ENCODE measurements at places on chromosomes 1 and 21. TPM values are rescaled to one million over a fixed set of nuclear protein-coding genes. Genes with fewer than 3 reads are reported as not detected.
A peak's percentile ranks its signal among the peaks of the same experiment; 100 is the strongest.

GRCh38 chr1:35507947-35508346 is 49.3 kb downstream of the KIAA0319L start:
- DNase-seq = no peak

DNA sequence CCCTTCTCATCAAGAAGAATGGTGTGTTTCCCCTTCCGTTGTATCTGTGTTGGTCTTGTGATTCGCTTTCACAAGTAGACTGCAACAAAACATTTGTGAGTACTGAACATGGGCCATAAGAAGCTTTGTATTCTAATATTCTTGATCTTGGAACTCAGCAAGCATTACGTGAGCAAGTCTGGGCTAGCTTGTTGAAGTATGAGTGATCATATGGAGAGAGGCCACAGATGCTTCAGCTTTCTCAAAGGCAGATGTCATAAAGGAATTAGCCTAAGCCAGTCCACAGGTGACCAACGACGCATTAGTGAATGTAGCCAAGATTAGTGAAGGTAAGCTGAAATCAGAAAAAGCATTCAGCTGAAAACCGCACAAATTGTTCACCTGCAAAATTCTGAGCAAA is 609.6 kb upstream of the NEGR1 start:
- DNase-seq = no peak

GRCh38 chr1:79777481-79778219 is 771.1 kb upstream of the ADGRL4 start:
- no peak for DNase-seq

- no peak for DNase-seq
Measured at GRCh38 chr1:209802780-209803152, 3.2 kb downstream of the IRF6 start.

DNA sequence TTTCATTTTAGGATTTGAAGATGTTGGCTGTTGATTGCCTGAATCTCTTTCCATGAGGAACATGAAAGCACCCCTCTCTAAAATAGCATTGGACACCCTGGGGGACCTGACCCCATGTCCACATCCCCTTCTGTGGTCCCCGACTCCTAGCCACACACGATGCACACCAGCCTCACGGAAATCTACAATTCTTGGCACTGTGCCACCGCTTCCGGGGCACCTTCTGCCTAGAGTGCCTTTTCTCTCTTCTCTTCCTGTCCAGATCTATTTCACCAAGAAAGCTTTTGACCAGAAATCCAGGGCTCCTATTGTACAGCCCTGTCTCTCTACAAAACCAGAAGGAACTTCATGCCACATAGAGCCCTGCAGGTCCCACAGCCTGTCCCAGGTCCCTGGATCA is 50.3 kb downstream of the MYSM1 start:
- peak; percentile 15 for DNase-seq

DNA sequence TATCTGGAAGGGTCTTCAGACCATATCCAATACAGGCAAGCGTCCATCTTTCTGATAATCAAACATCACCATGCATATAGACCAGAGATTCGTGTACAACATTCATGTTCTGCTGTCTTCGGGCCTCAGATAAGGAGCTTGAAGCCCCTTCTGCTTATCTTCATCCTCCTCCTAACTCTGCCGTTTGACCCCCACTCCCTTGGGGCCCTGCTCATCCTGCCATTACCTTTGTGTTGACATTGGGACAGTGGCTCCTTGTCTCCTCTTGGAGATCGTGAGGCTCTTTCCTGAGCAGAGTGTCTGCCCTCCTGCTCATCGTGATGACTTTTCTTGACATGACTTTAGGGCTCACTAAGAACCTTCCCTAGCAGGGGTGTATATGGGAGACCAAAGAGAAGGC is 37.3 kb downstream of the ACTL8 start:
- DNase-seq = no peak

DNA sequence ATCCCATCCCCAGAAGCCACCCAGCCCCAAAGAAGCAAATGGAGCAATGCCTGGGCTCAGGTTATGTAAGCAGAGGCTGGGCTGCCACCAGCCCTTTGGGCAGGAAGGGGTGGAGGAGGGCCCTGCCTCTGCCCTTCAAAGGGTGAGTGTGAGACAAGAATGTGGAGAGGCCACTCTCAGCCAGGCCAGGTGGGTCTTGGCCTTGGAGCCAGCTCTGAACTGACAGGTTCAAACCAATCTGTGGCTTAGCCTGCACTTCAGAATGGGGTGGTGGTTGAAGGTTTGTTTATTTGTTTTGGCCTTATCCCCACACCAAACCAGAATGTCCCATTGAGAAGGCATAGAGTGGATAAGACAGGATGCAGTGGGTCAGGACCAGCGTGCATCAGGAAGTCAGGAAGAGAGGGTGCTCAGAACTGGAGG is 29.8 kb downstream of the C1orf116 start:
- no peak for DNase-seq

GRCh38 chr1:53350853-53351767 is 23.2 kb upstream of the LRP8 start:
- DNase-seq = no peak

Gene PFKFB2
- total RNA-seq = 1.1 TPM

DNA sequence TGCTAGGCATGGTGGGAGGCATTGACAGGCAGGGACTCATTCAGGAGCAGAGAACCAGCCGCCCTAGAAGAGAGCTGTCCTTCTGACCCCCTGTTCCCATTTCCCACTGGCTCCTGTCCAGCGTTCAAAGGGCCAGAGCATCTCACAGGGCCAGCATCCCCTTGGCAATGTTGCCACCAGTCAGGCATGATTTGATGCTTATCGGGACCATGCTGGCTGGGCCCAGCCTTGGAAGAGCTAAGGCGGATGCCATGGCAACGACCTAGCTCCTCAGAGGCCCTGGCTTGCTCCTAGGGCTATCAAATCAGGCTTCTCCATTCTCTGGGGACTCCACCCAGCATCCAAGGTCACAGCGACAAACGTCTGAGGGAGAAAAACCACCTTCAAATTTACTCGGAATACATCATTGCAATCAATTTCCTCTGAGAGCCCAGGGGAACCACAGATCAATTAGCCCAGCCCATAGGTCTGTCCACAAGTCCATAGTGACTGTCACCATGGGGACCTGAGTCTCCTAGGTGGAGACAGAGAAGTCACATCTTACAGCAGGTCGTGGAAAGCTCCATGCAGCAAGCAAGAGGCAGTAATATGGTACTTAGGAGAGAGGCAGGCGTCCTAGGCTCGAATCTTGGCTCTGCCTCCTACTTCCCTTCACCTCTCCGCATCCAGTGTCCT is 14.1 kb upstream of the VWA5B1 start:
- DNase-seq = no peak

Gene RNF186
- total RNA-seq = not detected

GRCh38 chr1:151985768-151986167 is 7.9 kb downstream of the S100A10 start:
- no peak for DNase-seq

DNA sequence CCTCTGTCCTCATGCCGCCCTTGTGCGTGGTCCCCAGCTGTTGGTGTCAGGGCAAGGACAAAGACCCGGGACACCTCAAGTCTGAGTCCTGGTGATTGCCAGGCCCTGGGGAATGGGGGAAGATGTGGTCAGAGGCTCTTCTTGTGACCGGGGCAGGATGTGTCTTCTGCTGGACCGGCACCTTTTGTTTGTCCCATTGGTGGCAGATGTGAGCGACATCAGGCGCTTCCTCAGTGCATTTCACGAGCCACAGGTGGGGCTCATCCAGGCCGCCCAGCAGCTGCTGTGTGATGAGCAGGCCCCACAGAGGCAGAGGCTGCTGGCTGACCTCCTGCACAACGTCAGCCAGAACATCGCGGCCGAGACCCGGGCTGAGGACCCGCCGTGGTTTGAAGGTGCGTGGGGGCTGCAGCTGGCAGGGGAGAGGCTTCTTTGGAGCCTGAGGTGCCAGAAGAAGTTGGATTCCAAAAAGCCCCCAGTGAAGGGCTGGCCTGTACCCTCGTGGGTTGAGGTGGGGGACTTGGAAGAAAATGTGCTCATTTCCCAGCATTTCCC is 8.4 kb downstream of the DFFB start:
- DNase-seq = no peak

Gene TNFRSF18
- total RNA-seq = 47.8 TPM

Gene KCNA2
- 5.8 TPM for total RNA-seq

- DNase-seq = no peak
Measured at GRCh38 chr1:145795257-145795881, 28.5 kb downstream of the RNF115 start.

DNA sequence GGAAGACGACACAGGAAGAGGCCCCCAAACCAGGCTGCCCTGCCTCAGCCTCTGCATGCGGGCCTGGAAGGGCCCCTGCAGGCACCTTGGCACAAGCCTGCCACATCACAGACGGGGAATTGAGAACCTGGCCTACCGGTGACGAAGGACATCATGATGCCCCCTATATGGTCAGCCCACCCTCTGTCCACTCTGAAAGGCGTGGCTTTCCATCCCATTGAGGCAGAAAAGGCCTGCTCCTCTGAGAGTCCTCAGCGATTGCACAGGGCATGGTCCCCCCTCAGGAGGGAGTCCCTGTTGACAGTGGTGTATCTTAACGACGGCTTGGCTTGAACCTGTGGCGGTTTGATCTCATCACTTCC is 11.4 kb downstream of the KRTAP10-1 start:
- no peak for DNase-seq

Gene LORICRIN
- total RNA-seq = not detected

Gene NHLH1
- total RNA-seq = not detected

GRCh38 chr1:26459148-26459547 is 13.1 kb upstream of the HMGN2 start:
- no peak for DNase-seq

- DNase-seq = no peak
Measured at GRCh38 chr1:55696181-55696754, 481.1 kb upstream of the USP24 start.

Gene MPL
- total RNA-seq = 2.2 TPM

GRCh38 chr1:1602968-1603506 is 3.1 kb upstream of the FNDC10 start:
- no peak for DNase-seq

Gene IGSF21
- total RNA-seq = not detected

Gene ADCY10
- 0.10 TPM for total RNA-seq

GRCh38 chr1:2376931-2377672 is 14.3 kb downstream of the MORN1 start:
- DNase-seq = no peak

- DNase-seq = no peak
Measured at GRCh38 chr1:65762081-65762862, 30.4 kb upstream of the PDE4B start.

Gene AKIRIN1
- 97.9 TPM for total RNA-seq

DNA sequence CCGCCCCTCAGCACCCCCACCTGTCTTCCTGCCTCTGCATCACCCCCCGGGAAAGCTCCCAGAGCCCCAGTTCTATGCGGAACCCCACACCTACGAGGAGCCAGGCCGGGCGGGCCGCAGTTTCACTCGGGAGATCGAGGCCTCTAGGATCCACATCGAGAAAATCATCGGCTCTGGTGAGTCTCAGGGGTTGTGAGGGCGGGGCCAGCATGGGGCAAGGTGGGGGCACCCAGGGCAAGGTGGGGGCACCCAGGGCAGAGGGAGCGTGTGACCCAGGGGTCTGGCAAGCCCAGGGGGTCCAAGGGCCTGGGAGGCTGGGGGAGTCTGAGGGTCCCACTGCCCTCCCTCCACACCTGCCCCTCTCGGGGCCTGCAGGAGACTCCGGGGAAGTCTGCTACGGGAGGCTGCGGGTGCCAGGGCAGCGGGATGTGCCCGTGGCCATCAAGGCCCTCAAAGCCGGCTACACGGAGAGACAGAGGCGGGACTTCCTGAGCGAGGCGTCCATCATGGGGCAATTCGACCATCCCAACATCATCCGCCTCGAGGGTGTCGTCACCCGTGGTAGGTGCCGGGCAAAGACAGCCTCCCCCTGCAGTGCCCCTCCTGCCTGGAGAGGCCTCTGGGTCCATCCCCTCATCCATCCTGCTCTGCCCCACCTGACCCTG is 34.1 kb downstream of the EPHA8 start:
- DNase-seq = no peak

Gene A3GALT2
- not detected for total RNA-seq

DNA sequence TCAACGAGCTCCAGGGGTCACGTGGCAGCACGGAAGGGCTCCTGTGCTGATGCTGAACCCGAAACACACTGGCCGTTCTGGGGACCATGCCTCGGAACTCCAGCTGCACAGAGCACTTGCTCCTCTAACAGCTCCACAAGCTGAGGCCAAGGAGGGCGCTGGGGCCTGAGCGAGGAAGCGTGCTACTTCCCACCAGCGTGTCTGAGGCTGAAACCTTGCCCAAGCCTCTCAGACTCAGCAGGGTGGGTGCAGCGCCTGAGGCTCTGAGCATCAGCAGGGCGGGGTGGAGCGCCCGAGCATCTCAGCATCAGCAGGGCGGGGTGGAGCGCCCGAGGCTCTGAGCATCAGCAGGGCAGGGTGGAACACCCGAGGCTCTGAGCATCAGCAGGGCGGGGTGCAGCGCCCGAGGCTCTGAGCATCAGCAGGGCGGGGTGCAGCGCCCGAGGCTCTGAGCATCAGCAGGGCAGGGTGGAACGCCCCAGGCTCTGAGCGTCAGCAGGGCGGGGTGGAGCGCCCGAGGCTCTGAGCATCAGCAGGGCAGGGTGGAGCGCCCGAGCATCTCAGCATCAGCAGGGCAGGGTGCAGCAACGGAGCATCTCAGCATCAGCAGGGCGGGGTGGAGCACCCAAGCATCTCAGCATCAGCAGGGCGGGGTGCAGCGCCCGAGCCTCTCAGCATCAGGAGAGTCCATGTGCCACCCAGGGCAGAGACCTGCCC is 9.6 kb downstream of the WRAP73 start:
- DNase-seq = no peak

Gene SELL
- total RNA-seq = 370 TPM

- no peak for DNase-seq
Measured at GRCh38 chr1:206898089-206898914, 1.1 kb downstream of the IL24 start.

DNA sequence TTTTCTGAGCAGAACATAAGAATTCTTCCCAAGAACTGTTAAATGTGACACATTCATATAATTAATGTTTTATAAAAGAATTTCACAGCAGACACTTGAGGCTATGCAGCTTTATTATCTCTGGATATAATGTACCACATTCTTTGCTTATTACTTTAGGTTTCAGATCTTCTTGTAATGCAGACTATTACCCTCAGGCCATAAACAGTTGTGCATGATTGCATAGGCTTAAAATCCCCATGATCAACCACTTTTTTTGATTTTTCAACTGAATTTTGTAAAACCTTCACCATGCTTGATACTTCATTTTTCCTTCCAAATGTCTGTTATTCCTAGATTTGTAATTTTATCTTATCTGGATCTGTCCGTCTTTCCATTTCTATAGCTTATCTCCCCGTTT is 1355.7 kb downstream of the BRINP3 start:
- no peak for DNase-seq

Gene DMBX1
- not detected for total RNA-seq

Gene CFHR2
- total RNA-seq = not detected

Gene HHIPL2
- total RNA-seq = not detected

Gene ACTL8
- total RNA-seq = not detected

Gene TAS1R1
- total RNA-seq = not detected

DNA sequence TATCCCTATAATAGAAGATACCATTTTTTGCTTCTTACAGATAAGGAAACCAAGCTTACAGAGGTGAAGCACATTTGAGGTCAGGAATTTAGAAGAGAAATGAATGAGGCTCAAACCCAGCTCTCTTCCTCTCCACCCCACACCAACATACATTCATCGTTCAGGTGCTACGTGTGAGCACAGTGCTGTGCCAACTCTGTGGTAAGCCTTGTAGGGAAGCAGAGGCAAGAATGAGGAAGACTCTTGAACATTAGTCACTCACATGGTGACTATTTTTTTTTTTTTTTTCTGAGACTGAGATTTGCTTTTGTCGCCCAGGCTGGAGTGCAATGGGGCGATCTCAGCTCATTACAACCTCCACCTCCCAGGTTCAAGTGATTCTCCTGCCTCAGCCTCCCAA is 314.0 kb downstream of the NTNG1 start:
- DNase-seq = no peak

Gene TMOD4
- total RNA-seq = 3.3 TPM

Gene ZNF672
- 39.1 TPM for total RNA-seq

GRCh38 chr1:16207318-16208269 is 4.9 kb downstream of the ARHGEF19 start:
- DNase-seq = no peak
